ENCODE measurements at places on chromosomes 4 and X.

- no peak for DNase-seq
Observed at GRCh38 chr4:72553540-72554337, 15.3 kb downstream of the ADAMTS3 start.

DNA sequence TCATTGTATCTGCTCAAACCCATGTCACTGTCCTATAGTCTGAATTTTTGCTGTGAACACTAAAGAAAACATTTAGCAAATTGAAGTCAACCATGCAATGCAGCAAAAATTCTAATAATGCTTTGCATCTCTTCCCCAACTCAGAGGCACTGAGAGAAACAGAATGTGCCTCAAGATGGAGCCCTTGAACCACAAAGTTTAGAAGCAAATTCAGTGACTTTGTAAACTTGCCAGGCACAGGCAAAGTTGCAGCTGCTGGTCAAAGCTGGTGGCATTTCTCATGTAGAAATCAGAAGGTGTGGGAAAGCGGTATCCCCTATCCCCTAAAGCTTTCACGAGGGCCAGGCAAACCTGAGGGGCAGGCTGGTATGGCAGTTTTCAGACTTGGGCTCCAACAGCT is 121.7 kb upstream of the DIPK2B start:
- DNase-seq: peak; percentile 21

DNA sequence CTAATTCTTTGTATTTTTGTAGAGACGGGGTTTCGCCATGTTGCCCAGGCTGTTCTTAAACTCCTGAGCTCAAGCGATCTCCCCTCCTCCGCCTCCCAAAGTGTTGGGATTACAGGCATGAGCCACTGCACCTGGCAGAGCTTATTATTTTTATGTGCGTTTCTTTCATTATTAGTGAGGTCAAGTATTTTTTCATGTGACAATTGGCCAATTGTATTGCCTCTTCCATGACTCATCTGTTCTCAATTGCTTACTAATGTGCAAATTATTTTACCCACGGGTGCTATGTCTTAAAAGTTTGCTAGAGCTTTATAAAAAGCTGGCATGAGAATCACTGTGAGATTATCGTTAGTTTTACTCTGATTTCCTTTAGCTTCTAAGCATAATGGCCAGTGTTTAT is 13.0 kb upstream of the ARX start:
- no peak for DNase-seq

- DNase-seq: peak; percentile 84
Observed at GRCh38 chr4:176001151-176002006, 64.3 kb upstream of the WDR17 start.

- no peak for DNase-seq
Observed at GRCh38 chr4:143771269-143771668, 70.8 kb upstream of the FREM3 start.

DNA sequence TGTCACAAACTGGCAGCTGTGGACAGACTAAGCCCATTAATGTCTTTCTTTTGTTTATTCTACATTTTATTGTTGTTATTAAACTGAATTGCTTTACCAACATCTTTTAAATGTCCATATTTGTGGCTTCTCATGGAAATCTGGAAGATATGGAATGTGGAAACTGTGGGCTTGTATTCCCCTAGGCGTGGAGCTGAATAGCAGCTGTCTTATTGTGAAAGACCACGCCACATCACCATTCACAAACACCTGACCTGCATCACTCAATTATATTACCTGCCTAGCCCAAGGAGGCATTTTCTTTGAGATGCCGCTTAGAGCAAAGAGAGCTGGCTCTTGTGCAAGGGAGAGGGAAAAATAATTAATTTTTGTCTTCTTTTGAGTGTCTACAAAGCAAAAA is 96.9 kb upstream of the GPRIN3 start:
- DNase-seq: no peak

GRCh38 chr4:63589796-63590195 is 819.5 kb downstream of the TECRL start:
- peak; percentile 9 for DNase-seq

DNA sequence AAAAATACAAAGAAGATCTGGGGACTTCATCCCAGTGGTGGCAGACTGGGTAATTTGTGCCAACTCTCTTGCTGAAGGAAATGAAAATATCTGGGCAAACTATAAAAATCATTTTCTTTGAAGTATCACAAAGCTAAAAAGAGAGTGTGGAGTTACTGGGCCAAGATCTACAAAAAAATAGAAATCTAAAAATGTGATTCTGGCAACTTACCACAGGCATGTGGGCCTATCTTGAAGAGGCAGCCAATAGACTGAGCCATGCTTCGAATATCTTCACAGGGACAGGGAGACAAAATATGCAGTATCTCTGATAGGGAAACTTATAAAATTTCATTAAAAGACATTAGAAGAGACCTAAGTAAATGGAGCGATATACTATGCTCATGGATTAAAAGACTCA is 168.8 kb downstream of the RCHY1 start:
- no peak for DNase-seq

- DNase-seq: peak; percentile 26
Observed at GRCh38 chrX:54447461-54447860, 7.3 kb downstream of the TSR2 start.

DNA sequence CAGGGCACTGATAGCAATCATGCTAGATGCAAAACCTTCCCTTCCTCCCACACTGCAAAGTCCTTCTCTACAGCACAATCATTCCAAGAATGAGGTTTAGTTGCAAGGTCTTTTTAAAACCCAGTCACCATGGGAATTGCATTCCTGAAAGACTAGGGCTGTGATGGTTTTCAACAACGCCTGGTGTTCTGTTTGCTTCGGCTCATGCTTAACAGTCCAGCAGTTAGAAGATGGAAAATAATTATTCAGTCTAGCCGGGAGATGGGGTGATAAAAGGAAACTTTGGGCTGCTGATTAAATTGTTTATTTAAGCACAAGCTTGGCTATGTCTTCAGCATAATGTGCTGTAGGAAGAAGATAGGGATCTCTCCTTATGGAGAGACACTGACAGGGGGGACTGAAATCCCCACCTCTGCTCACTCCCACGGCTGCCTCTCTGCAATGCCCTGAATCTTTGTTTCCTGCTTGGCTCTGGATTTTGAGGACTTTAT is 211.4 kb downstream of the MID1IP1 start:
- peak; percentile 5 for DNase-seq

GRCh38 chr4:12875640-12876243 is 608.4 kb downstream of the RAB28 start:
- DNase-seq: no peak

GRCh38 chr4:27366104-27366823 is 505.6 kb downstream of the STIM2 start:
- DNase-seq: no peak

DNA sequence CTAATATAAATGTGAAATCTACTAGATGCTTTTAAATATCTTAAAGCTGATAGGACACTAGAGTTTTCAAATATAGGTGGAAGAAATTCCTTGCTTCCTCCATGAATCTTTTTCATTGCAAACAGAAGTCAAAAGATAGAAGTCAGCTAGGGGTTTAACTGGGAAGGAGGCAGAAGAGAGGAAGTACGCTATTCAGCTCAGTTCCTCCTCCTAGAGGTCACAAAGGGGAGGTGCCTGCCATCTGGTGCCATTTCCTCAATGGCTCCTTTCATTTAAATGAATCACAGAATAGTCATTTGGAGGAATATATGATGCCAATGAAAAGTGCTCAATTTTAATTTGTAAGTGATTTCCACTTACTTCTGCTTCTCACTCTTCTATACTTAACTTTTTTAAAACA is 8.5 kb downstream of the COL25A1 start:
- peak; percentile 37 for DNase-seq

DNA sequence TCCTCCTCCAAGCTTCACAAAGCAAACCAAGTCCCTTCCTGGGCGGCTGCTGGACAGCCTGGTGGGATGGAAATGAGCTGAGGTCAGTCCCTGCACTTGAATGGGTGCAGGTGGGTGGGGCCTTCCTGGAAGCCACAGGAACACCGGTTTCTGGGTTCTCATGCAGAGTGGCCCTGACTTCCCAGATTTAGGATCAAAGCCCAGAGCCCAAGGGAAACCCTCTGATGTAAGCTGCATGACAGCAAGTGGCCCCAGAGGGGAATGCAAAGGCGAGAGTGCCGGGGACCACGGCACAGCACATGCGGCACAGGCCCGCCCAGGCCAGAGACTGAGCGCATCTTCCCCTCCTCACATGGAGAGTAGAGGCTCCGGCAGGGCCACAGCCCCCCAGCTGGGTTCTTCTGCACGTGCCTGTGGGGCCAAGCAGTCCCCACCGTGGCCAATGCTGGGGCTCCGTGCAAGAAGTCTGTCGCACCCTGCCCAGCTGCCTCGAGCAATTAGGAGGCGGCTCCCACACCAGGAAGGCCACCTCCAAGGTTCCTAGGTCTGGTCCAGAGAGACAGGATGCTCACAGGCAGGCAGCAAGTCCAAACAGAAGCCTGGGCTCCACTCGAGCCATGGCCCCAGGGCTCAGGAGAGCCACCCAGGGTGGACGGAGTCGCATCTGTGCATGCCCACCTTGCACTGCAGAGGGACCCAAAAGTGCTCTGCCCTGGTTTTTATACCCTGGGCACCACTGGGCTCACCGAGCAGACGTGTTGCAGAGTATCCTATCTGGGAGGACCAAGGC is 83.0 kb downstream of the HTRA3 start:
- DNase-seq: no peak

- no peak for DNase-seq
Observed at GRCh38 chrX:100410901-100411801, 1.1 kb upstream of the PCDH19 start.

DNA sequence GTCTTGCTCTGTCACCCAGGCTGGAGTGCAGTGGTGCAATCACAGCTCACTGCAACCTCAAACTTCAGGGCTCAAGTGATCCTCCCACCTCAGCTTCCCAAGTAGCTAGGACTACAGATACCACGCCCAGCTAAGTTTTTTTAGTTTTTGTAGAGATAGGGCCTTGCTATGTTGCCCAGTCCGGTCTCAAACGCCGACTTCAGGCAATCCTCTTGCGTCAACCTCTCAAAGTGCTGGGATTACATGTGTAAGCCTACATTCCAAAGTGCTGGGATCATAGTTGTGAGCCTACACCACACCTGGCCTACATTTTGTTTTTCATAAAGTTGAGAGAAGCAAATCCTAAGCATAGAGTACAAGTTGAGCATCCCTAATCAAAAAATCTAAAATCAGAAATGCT is 42.2 kb downstream of the SMARCA5 start:
- DNase-seq: no peak

- no peak for DNase-seq
Observed at GRCh38 chrX:131729295-131729694, 185.4 kb downstream of the OR13H1 start.

GRCh38 chrX:105696870-105697269 is 125.5 kb upstream of the NRK start:
- DNase-seq: no peak

GRCh38 chr4:132572210-132572609 is 576.9 kb upstream of the PCDH10 start:
- no peak for DNase-seq

GRCh38 chr4:148259841-148260240 is 182.4 kb downstream of the NR3C2 start:
- no peak for DNase-seq

DNA sequence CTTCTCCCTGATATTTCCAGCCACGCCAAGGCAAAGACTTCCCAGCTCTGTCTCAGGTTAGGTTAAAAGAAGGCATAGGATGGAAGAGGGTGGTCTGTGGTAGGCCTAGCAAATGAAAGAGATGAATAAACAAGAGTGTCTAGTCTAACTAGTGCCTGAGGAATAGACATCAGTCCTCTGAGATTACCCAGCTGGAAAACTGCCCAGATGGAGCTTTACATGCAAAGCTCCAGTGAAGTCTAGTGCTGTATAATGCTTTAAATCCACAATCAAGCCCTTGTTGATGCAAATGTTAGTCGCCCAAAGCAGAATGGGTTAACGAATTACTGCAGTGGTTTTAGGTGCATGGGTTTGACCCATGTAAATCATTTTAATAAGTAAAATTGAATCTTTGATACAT is 24.8 kb upstream of the GUCY1B1 start:
- DNase-seq: no peak

DNA sequence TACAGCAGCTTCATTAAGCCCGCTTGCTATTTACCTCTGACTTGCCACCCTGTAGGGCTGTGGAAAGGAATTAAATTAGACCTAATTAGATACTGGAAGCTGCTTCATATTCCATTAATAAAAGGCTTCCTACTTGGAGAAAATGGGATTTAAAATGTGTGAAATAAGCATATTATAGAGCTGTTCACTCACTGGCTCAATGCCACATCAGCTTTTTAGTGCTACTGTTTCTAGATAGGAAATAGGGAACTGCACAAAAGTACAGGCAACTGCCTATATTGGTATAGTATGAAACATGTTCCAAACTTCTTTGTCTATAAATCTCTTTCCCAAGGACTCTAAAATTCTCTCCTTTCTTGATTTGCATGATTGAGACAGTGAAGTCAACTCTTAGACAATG is 407.9 kb upstream of the AADAT start:
- DNase-seq: no peak

GRCh38 chr4:126758493-126758892 is 874.3 kb upstream of the INTU start:
- no peak for DNase-seq
